ENCODE measurements at places on chromosomes 6 and 20.
A peak's percentile ranks its signal among the peaks of the same experiment; 100 is the strongest.

GRCh38 chr6:82750556-82750955 lies 315.1 kb downstream of the UBE3D start:
- DNase-seq = peak; percentile 14

DNA sequence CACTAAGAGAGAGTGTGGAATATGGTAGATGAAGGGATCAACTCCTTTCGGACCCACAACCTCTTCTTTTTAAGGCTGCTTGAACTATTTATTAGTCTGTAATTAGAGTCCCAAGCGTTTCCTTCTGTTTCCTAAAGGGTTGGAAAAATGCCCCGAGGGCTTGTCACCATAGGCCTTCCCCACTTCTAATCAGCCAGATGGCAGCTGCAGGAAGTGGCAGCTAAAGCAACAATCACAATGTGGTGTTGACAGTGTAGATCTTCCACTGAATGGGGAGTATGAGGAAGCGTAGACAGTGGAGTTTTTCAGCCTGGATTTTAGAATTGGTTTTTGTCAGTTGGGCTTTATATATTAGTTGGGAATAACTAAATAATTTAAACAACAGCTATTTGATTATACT lies 40.6 kb downstream of the SLC35D3 start:
- DNase-seq = no peak

DNA sequence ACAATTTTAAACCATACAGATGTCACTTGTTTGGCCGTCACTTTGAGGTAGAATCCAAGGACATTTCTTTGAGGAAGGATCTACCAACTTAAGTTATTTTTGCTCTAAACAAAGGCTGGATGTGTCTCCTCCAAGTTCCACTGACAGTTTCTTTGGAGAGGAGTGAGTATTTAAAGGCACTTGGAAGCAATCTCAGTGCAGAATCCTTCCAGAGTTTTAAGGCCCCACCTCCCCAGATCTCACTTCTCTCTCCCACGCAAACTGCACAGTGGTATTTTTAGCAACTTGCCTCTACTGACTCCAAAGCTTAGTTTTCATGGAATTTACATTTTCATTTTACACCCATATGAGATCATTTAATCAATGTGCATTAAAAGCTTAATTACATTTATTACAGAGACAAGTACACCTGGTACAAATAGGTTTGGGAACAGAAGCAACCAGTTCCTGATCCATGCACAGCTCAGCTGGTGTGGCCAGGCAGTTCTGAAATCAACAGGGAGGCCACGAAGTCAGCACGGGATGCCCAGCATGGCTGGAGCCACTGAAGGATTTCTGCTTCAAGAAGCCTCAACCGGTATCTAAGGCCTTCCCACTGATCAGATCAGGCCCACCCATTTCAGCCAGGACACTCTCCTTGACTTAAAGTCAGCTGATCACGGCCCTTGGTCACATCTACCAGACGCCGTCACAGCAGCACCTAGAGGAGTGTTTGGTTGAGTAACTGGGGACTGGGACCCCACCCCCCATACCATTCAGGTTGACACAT lies 109.8 kb downstream of the SYCP2 start:
- no peak for DNase-seq

GRCh38 chr6:130140084-130140483 lies 82.7 kb downstream of the SAMD3 start:
- DNase-seq = peak; percentile 48

- DNase-seq = no peak
These were observed 106.7 kb upstream of the CST7 start for GRCh38 chr20:24842274-24842917.

GRCh38 chr6:158853880-158854213 lies 34.7 kb upstream of the EZR start:
- DNase-seq = no peak

DNA sequence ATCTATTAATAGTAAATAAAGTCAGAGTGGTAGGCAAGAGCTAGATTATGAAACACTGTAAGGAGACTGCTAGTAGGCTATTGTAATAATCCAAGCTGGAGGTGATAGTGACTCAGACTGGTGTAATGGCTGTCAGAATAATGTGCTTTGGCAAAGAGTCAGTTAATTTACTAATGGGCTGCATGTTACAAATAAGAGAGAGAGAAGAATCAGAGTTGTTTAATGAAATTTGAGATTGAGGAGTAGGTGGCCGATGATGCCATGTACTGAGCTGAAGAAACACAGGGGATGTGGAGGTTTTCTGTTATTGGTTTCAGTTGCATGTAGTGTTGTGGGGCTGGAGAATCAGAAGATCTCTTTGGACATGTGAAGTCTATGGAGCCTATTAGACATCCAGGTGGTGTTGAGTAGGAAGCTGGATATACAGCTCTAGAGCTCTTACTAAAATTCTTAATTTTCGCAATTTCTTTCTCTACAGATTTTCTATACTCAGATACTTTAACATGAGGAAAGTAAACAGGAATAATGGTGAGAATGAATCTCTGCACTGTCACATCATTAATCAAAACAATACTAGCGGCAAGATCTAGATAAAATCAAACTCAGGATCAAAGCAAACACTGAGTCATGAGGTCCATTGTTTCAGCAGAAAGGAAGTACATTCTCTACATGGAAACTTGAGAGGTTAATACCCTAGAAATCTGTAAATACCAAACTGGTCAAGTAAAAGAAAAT lies 167.7 kb downstream of the SIM1 start:
- DNase-seq = peak; percentile 76

- peak; percentile 88 for DNase-seq
These were observed 589.4 kb downstream of the RFPL4B start for GRCh38 chr6:112936504-112936903.

DNA sequence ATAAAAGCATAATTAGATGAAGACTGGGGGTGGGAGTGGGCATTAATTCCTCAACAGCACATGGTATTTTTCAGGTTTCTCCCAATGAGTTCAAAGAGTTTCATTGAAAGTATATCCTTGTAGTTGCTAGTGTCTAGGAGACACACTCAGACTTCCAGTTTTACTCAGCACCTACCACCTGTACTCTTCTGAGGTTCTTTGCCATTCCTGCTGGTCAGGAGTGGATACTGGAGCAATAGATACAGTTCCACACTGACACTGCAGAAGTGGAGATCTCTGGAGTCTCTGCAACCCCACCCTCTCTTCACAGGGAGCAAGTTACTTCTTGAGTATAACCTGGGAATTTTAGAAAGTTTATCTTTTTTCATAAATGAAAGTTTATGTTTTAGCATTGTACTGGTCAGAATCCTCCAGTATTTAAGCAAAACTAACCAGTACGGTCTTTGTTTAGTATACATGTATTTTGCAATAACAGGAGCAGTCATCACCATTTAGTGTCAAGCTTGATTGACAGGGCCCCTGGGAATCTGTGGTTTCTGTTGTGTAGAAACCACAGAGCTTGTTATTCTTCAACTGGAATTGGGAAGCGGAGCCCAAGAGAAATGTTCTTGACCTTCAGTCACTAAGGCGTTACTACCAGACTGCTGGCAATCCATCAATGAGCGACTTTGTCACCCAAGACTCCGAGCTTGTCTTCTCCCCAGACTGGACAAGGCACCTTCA lies 148.1 kb downstream of the ZDHHC14 start:
- peak; percentile 66 for DNase-seq

- no peak for DNase-seq
These were observed 11.1 kb downstream of the UBE2V1 start for GRCh38 chr20:50101887-50102286.

Data from choroid plexus epithelial cell (primary cell).